T-helper 17 cell (primary cell): ENCODE measurements at places on chromosomes 4 and X. TPM values are rescaled to one million over a fixed set of nuclear protein-coding genes. Genes with fewer than 3 reads are reported as not detected.

KCNE5 gene
- 0.29 TPM for total RNA-seq

DNA sequence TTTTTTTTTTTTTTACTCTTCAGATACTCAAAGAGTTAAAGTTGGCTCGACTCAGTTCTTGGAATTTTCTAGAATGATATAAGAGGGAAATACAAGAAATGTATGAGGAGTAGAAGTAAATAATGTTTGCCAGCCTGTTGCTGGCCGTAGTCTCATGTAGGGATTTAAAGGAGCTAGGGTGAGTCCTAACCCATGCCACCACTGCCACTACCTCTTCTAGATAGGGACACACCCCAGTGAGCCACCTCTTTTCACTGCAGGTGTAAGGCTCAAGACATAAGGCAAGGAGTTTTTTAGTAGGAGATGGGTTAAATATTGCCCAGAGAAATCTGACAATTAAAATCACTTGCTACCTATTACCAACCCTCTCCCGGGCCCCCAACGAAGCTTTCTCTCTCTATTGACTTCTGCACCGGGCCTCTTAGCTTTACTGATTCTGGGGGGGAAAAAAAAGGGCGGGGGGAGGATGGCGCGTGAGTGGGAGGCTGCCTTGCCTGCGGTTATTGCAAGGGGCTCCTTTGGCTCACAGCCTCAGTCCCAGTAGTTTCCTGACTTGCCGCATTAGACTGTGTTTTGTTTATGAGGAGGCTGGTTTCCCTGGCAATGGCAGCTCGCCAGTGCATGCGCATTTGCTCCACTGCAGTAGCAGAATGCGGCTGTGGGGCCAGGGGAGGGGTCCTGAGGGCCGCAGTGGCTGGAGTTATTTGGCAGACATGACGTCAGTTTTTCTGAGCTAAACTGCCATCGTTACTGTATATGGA is 3.0 kb downstream of the LINC00632 start:
- DNase-seq = peak; percentile 12

CCNB3 gene
- 0.47 TPM for total RNA-seq

GRCh38 chrX:332916-333610 is 14.5 kb upstream of the GTPBP6 start:
- DNase-seq = no peak

DNA sequence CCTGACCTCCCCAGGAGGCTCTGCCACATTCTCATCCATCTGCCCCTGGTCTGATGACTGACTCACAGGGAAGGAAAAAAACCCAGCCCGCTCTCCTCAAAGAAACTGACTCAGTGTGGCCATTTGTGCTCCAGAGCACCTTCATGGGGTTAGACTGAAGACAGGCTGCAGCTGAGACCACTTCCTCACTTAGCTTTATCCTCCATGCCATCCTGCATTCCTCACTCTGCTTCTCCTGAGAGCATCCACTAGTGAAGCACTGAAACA is 35.9 kb upstream of the HPSE start:
- DNase-seq = no peak

- DNase-seq = no peak
Measured at GRCh38 chr4:7104366-7105031, 36.6 kb upstream of the GRPEL1 start.

CHM gene
- total RNA-seq = 11.2 TPM

DNA sequence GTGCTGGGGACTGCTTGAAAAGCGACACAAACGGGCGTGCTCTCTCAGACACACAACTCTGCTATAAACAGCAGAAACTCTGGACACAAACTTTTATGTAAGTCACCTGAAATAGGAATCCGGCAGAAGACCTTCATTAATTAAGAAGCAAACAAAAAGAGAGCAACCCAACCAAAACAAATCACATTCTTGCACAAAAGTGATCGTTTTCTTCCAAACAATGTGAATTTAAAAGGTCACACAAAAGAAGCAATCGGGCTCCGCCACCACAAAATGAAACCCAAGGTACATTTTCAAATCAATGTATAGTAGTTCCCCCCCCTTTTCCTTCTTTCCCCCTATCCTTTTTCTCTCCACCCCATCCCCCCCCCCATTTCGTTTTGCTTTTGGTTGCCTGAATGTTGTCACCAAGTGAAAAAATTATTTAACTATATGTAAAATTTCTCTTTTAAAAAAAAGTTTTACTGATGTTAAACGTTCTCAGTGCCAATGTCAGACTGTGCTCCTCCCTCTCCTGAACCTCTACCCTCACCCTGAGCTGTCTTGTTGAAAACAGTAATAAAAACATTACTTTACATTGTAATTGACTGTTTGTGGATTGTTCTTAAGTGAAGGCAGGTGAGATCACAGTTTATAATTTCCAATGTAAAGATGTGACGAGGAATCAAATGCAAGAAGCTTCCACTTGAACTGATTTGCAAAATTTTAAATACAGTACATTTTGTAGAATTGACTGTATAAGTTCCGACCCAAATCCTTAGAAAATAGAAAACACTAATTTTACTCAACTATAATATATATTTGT is 2.4 kb downstream of the MAB21L2 start:
- no peak for DNase-seq

DNA sequence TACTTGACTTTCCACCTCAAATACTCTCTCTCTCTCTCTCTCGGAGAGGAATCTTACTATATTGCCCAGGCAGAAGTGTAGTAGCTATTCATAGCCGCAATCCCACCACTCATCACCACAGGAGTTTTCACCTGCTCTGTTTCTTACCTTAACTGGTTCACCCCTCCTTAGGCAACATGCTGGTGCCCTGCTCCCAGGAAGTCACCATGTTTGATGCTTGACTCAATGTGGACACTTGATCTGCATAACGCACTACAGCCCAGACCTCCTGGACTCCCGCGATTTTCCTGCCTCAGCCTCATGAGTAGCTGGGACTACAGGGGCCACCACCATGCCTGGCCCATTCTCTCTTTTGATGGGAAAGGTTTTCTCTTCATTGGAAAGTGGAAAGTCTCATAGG is 271.8 kb downstream of the FBXW7 start:
- no peak for DNase-seq

DNA sequence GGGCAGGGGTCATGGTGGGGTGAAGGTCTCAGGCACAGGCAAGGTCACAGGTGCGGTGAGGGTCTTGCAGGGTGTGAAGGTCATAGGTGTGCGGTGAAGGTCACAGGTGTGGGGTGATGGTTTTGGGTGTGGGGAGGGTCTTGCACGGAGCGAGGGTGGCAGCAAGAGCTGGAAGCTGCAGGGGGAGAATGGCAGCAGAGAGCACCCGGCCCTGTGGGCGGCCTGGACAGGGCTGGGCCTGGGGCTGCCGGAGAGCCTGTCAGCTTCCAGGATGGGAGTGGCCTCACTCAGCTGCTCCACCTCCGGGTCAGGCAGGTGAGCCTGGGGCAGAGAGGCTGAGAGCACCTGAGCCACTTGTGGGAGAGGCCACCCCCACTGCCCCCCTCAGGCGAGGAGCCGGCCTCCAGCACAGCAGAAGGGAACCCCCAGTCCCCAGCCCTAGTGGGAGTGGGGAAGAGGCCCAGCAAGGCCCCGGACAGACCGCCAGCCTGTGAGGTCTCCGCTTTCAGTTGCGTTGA is 1.5 kb downstream of the MSANTD1 start:
- no peak for DNase-seq

- DNase-seq = no peak
Measured at GRCh38 chrX:47748576-47748975, 88.1 kb upstream of the ZNF81 start.

- no peak for DNase-seq
Measured at GRCh38 chr4:87849612-87850011, 16.8 kb downstream of the MEPE start.

PDE6B gene
- 11.5 TPM for total RNA-seq

DNA sequence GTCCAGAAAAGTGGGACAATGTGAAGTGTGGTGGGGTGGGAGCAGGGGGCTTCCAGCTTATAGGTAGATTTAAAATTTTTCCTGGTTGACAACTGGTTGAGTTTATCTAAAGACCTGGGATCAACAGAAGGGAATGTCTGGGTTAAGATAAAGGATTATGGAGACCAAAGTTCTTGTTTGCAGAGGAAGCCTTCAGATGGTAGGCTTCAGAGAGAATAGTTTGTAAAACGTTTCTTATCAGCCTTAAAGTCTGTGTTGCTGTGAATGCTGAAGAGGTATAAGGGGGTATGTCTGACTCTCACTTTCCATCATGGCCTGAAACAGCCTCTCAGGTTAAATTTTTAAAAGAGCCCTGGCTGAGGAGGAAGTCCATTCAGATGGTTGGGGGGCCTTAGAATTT is 20.5 kb downstream of the MGST2 start:
- DNase-seq = no peak

GRCh38 chr4:84336964-84337705 is 162.0 kb downstream of the NKX6-1 start:
- DNase-seq = no peak

DNA sequence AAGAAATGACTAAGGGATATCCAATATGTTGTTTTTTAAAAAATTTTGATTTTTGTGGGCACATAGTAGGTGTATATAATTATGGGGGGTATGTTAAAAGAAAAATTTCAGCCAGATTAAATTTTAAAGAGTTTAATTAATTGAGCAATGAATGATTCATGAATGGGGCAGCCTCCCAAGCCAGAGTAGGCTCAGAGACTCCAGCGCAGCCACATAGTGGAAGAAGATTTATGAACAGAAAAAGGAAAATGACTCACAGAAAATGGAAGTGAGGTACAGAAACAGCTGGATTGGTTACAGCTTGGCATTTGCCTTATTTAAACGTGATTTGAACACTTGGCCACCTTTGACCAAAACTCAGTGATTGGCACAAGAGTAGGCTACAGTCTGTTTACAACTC is 91.7 kb downstream of the SPATA18 start:
- no peak for DNase-seq

GRCh38 chrX:28225513-28225912 is 244.3 kb upstream of the DCAF8L1 start:
- no peak for DNase-seq

GRCh38 chrX:7318661-7319060 is 170.7 kb upstream of the PUDP start:
- DNase-seq = no peak

DNA sequence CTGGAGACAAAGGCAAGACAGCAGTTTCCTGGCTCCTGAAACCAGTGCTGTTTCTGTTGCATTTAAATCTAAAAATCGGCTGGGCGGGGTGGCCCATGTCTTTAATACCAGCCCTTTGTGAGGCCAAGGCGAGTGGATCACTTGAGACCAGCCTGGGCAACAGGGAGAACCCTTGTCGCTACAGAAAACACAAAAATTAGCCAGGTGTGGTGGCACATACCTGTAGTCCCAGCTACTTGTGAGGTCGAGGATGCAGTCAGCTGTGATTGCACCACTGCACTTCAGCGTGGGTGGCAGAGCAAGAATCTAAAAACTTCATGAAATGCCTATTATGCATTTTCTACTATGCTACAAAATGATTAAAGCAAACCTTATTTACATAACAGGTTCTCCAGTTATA is 205.4 kb upstream of the ITM2A start:
- DNase-seq = no peak

DNA sequence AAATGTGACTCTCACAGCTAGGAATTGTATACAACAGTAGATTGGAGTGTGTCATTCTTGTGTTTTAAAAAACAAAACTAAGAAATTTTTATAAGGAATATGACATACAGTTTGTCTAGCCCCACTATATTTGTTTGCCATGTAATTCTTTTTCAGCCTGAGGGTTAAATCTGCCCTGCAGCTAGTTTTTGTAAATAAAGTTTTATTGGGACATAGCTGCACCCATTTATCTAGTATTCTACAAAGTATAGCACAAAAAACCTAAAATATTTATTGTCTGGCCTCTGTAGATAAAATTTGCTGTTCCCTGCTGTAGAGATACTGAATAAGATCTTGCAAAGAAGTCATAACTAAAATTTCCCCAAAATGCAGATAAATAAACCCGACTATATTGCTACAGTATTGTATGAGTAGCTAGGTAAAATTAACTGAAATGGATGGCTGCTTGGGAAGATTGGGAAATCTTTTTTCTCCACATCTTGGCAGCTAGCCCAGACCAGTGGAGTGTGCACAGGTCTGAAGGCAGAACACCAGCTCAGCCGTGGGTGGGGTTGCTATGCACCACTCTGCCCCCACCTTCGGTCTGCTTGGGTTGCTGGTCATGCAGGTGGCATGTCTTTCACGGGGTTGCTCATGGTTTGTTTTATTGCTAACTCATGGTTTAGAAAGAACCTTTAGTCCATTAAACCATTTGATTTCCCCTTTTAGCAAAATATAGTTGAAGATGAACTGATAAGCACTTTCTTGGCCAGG is 127.9 kb downstream of the KLHL8 start:
- no peak for DNase-seq

DNA sequence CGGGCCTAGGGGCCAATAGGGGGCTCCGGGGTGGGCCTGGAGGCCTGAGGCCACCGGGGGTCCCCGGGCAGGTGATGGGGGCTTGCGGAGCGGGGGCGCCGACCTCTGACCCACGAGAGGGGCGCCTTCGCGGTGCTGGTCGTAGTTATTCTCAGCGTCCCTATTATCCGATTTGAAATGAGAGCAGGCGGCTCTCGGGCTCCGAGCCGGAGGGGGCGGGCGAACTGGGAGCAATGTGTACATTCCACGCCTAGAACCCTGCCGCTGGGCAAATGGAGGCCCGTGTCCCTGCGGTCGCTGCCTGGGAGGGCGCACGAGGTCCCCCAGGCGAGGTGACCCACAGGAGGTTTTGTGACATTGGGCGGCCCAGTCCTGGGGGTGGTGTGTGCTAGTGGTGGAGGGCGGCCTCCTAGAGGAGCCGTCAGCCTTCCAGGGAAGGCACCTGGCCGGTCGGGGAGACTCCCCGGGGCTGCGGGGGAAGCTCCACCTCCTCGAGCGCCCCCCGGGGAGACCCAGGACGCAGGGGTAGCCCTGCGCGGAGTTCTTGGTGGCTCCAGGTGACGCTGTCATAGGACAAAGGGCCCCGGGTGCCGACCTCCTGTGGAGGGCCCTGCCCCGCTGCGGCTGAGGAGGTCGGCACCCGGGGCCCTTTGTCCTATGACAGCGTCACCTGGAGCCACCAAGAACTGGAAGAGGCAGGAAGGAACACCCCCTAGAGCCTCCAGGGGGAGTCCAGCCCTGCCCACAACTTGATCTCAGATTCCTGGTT is 102.6 kb upstream of the PRKX start:
- DNase-seq = peak; percentile 13

DNA sequence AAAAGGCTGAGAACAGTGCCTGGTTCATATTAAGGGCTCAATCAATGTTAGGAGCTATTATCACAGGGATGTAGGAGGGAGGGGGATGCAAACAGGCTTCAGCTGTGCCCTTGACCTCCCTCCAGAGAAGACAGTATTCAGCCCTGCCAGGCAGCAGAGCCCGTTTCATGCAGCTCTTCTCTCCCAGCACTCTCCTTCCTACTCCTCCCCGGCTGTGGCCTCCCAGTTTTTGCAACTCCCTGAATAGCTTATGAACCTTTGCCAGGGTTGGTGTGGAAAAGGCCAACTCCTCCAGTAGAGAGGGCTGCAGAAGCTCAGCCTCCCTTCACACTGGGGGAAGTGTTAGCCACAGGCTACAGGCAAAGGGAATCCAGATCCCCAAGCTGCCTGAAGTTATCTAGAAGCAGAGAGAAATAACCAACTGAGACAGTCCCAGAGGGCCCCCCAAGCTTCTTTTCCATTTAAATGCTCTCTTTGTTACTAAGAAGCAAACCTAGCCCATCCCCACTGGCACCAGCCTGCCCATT is 31.7 kb upstream of the APLN start:
- DNase-seq = no peak

- no peak for DNase-seq
Measured at GRCh38 chr4:165756836-165757235, 116.2 kb upstream of the TLL1 start.
